ENCODE measurements at places on chromosomes 16 and 17. TPM values are rescaled to one million over a fixed set of nuclear protein-coding genes. Genes with fewer than 3 reads are reported as not detected.

The CORO6 gene
- total RNA-seq, result 1.3 TPM

The FBXL20 gene
- 3.7 TPM for total RNA-seq

The TEKT5 gene
- total RNA-seq, result not detected

The LDHD gene
- total RNA-seq, result not detected

The TMEM114 gene
- total RNA-seq, result not detected

The TENT4B gene
- total RNA-seq, result 5.8 TPM

The PYDC1 gene
- not detected for total RNA-seq

The ARHGAP23 gene
- 134 TPM for total RNA-seq

The SGF29 gene
- 19.0 TPM for total RNA-seq

The CES5A gene
- not detected for total RNA-seq

The KCNH6 gene
- total RNA-seq, result not detected

The CEP95 gene
- total RNA-seq, result 11.4 TPM

The ODAD4 gene
- total RNA-seq, result 1.0 TPM

The SLC16A6 gene
- not detected for total RNA-seq

The OTOP2 gene
- total RNA-seq, result not detected

The CCL3 gene
- total RNA-seq, result not detected

The CIBAR2 gene
- not detected for total RNA-seq

The PNPO gene
- total RNA-seq, result 23.1 TPM

The TMEM238L gene
- total RNA-seq, result not detected

The AOC2 gene
- 0.89 TPM for total RNA-seq

The KRT16 gene
- total RNA-seq, result 0.51 TPM

The CX3CL1 gene
- total RNA-seq, result 2.4 TPM

The C17orf50 gene
- total RNA-seq, result not detected

The TNFRSF13B gene
- not detected for total RNA-seq

The PYCARD gene
- 37.3 TPM for total RNA-seq

The TAOK2 gene
- 39.7 TPM for total RNA-seq

The NOD2 gene
- total RNA-seq, result not detected

The CDRT15 gene
- total RNA-seq, result not detected

The RFNG gene
- 89.5 TPM for total RNA-seq

The KRT32 gene
- not detected for total RNA-seq

The ARL5C gene
- total RNA-seq, result not detected

The CPPED1 gene
- total RNA-seq, result 9.9 TPM

The MYCBPAP gene
- total RNA-seq, result 0.98 TPM

The CLDN6 gene
- total RNA-seq, result 63.8 TPM

The JPH3 gene
- not detected for total RNA-seq

The KRTAP9-2 gene
- not detected for total RNA-seq

The SLC52A1 gene
- under 0.01 TPM for total RNA-seq

The CCL16 gene
- not detected for total RNA-seq

Data from mesangial cell (primary cell).